ENCODE measurements at places on chromosomes 6 and 20. TPM values are rescaled to one million over a fixed set of nuclear protein-coding genes. Genes with fewer than 3 reads are reported as not detected.

The KHDC1 gene
- 2.0 TPM for total RNA-seq

The RSPH3 gene
- total RNA-seq: 11.1 TPM

The C4B gene
- 392 TPM for total RNA-seq

The GABRR1 gene
- 0.27 TPM for total RNA-seq

The ZSCAN23 gene
- 6.5 TPM for total RNA-seq

The GGTLC1 gene
- total RNA-seq: not detected

The NKX2-2 gene
- total RNA-seq: not detected

The ULBP1 gene
- not detected for total RNA-seq

The GATA5 gene
- 0.22 TPM for total RNA-seq

The ZC3H12D gene
- total RNA-seq: 1.6 TPM

The FYN gene
- 173 TPM for total RNA-seq

- no peak for DNase-seq
These were observed 35.9 kb downstream of the OPN5 start for GRCh38 chr6:47817749-47818148.

DNA sequence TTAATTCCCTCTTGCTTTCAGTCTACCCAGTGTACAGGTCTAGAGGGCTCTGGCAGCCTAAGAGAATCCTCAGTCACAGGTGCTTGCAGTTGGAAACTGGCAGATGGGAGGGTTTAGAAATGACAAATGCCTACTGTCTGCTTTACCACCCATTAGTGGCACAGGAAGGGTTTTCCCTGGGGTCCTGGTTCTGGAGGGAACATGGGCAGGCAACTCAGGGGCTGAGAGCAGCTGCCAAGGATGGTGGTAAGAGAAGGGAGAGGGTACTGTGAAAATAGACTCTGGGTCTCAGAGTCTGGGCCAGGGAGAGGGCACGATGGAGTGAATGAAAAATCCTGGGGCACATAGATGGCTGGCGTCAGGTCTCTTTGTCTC lies 103.5 kb downstream of the TCP11 start:
- no peak for DNase-seq

- DNase-seq: no peak
These were observed 4.8 kb upstream of the MRPS10 start for GRCh38 chr6:42222448-42222847.

GRCh38 chr6:106186714-106187113 lies 100.6 kb downstream of the PRDM1 start:
- no peak for DNase-seq

GRCh38 chr20:708956-709355 lies 33.4 kb upstream of the SCRT2 start:
- peak; percentile 10 for DNase-seq

GRCh38 chr6:149852180-149852579 lies 12.0 kb downstream of the LRP11 start:
- no peak for DNase-seq

DNA sequence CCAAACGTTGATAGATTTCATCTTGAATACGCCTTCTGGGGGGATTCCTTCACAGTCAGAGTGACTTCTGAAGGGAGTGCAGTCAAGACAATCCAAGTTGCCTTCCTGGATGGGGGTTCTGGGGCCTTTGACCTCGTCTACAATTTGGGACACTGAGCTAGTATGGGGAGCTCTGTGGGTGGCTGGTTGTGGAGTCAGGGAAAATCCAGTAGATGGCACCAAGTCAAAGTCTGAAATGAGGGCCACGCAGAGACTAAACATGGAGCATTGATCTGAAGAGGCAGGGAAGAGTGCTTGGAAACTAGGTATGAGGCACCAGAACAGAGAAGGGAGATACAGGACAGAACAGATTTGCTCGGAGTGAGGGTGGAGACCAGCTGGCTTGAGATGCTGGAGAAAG lies 43.6 kb upstream of the CCN6 start:
- DNase-seq: no peak

DNA sequence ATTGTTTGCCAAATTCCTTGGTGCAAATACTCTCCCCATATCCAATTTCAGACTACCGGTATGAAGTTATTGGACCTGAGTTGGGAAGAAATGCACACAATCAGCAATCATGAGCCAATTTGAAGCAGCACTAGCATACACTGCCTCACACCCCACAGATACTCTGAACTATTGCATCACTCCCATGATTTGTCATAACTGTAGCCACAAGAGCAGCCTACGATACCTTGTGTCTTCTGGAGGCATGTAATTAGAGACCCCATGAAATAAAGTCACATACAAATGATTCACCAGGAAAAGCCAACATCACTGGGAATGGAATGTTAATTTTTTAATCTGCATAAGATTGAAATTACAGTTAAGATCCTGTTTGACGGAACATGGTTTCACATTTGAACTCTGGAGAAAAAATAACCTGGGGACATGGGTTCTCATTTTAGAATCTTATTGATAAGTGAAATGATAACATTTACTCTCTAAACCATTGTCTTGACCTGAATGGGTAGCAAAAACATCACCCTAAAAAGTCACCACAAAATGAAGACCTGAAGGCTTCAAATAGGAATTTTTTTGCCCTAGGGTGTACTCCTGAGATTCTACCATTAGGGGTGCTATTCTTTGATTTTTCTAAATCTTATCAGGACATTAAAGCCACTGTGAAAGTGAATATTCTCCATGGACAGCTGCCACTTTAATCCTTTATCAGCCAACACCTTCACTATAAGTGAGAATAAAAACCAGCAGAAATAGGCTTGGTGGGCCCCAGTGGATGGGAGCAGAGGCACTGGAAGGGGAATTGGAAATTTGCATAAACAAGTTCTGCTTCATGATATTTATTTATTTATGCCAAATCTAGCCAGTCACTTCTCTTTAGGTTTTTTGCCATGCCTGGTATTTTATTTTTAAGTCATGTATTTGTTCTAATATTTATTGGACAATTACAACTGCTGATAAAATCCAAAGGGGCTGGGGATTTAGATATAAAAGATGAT lies 34.5 kb upstream of the HBS1L start:
- no peak for DNase-seq

DNA sequence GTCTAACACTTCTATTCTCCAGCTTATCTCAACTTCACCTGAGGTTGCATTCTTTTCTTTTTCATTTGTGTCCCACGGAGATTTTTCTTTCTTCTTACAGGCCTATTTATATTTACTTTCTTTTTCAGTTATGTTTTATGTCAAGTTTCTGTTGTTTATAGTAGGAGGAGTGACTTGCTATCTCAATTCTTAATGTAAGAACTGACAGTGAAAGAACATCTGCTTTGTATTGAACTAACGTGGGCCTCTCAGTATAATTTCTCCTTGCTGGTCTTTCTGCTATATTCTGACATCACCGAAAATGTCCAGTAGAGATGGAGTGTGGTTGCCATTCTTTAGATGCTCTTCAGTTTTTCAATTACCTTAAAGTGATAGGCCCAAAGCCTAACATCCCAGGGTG lies 521.7 kb downstream of the EPM2A start:
- DNase-seq: no peak

GRCh38 chr6:163836876-163837690 lies 422.6 kb downstream of the QKI start:
- DNase-seq: no peak

- DNase-seq: no peak
These were observed 283.4 kb upstream of the RUNX2 start for GRCh38 chr6:45044510-45045252.

DNA sequence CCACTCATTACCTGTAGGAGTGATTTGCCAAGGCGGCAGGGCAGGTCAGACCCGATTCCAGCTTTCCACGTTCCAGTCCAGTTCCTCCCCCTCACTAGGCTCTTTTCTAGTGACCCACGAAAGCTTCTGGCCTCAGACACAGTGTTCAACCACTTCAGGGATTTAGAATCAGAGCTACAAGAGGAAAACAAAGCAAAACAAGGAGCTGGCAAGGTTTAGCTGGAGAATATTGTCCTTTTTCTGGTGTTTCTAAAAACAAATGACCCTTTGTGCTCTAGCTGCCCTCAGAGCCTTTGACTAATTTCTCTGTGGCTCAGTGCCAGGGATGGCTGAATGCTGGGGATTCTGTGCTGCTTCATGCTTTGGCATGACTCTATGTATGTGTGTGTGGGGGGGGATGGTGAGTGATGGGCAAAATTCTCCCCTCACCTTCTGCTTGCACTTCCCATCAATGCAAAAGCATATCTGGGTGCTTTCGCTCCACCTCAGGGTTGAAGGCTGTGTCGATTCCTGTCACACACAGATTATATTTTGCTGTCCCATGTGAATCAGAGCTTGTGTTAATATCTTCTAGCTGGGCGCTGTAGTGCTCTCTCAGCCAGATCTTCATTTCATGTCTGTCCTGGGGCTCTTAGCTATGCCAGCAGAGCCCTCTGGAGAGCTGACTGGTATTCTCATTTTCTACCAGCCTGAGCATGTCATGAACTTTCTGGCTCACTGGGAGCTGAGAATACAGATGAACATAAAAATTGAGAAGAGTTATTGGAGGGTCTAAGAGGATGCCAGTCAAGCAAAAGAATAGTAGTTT lies 19.3 kb upstream of the NEDD9 start:
- peak; percentile 86 for DNase-seq

DNA sequence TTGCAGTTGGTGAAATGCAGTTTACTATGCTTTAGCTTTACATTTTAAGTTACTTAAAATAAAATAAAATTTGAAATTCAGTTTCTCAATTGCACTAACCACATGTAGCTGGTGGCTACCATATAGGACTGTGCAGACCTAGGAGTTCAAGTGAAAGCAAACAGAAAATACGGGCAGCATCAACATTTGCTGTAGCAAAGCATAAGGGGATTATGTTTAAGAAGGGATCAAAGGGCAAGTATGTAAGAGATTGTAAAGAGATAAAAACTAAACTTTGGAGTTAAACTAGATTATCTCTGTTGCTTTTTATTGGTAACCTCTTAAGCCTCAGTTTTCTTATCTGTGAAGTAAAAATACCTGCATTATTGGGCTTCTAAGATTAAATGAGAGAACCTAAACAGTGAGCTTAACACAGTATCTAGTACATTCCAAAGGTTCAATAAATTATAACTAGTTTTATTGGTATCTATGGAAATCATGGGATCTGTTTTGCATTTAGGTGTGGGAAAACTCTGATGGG lies 81.2 kb downstream of the SPTLC3 start:
- DNase-seq: no peak

GRCh38 chr6:78861509-78861908 lies 5.8 kb upstream of the IRAK1BP1 start:
- DNase-seq: no peak

DNA sequence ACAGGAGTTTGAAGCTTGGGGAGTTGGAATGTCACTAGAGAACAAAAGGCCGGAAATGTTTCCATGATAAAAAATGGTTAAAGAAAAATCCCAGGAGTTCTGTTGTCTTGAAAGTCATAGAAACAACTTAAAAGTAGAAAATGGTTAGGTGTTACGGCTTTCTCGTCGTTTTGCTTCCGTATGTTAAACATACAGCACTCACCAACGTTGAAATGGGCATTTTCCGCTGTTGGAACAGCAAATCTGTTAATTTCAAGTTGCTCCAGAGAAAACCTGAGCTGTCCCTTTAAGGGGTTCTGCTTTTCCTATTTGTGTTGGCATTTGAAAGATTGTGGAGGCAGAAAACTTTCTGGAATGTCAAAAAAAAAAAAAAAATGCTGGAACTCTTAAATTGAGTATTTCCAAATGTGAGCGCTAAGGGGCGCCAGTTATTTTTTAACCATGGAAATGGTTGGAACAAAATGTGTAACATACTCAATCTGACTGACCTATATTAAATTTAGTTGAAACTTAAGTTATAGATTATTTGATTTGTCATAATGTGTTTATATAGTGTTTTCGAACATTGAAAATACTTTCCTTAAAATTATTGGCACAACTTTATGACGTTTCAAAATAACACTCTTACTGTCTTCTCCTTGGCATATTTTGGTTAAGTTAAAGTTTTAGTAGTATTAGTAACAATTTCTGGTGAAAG lies 2.2 kb downstream of the QKI start:
- peak; percentile 77 for DNase-seq

DNA sequence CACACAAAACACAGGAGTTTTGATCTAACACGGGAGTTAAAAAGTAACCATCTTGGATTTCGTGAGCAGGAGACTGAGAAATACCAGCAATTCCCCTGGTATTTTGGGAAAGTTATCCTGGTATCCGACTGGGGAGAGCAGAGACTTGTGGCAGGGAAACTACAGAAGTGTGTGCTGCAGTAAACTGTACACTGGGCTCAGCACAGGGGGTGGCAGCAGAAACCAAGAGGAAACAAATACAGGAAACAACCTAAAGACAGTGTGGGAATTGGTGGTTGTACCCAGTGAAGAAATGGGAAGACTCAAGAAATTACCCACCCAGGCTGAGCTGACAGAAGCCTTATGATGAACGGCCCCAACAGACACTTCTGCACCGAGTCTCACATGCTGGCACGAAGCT lies 109.8 kb downstream of the CHD6 start:
- DNase-seq: no peak

- DNase-seq: no peak
These were observed 59.9 kb downstream of the PLAGL1 start for GRCh38 chr6:143948208-143948607.

GRCh38 chr6:153963352-153963751 lies 75.7 kb upstream of the OPRM1 start:
- DNase-seq: no peak

DNA sequence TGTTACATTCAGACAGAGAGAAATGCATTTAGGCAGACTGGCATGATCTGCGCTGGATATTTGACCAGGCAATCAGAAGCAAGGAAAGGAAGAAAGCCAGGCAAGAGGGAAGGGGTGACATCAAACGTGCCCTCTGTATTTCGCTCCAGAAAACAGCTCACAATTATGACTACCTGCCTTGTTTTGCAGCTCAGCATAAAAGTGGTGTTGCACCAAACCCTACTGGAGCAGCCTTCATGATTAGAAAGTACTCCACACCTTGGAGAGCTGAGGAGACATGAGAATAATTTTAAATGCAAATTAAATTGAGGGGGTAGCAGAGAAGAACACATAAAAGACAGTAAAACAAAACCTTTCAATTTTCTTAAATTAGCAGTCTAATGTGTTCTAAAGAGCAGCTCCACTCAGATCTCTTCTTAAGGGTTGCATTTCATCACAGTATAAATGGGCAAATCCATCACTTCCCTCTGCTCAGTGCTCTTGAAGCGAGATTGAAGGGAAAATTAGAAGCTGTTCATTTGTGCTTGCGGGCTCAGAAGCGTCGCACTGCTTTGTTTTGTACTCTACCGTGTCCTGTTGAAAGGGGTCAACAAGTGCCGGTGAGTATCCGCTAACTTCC lies at the start of gene PHACTR1:
TSS of gene PHACTR1 (plus strand) at position 470 of the 619 bp plus-strand sequence.
- no peak for DNase-seq

- no peak for DNase-seq
These were observed 24.7 kb upstream of the BLCAP start for GRCh38 chr20:37552415-37552814.

GRCh38 chr6:89200706-89201215 lies 16.4 kb downstream of the GABRR1 start:
- DNase-seq: no peak

Data from sciatic nerve (tissue), 2 donors.